NCI-H2081 treated with DMSO at 0.1 percent for 48 hours (cell line): ENCODE measurements at places on chromosomes 6 and 20.

DNA sequence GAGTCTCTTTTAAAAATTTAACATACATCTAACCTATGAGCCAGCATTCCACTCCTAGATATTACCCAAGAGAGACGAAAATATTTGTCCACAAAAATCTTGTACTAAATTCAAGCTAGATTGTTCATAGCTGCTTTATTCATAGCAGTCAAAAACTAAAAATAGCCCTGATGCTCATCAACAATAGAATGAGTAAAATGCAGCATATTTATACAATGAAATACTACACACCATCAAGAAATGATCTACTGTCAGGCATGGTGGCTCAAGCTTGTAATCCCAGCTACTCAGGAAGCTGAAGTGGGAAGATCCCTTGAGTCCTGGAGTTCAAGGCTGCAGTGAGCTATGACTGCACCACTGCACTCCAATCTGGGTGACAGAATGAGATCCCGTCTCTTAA is 22.0 kb upstream of the SRC start:
- no peak for DNase-seq

GRCh38 chr6:71621918-71622519 is 264.3 kb upstream of the RIMS1 start:
- no peak for DNase-seq

DNA sequence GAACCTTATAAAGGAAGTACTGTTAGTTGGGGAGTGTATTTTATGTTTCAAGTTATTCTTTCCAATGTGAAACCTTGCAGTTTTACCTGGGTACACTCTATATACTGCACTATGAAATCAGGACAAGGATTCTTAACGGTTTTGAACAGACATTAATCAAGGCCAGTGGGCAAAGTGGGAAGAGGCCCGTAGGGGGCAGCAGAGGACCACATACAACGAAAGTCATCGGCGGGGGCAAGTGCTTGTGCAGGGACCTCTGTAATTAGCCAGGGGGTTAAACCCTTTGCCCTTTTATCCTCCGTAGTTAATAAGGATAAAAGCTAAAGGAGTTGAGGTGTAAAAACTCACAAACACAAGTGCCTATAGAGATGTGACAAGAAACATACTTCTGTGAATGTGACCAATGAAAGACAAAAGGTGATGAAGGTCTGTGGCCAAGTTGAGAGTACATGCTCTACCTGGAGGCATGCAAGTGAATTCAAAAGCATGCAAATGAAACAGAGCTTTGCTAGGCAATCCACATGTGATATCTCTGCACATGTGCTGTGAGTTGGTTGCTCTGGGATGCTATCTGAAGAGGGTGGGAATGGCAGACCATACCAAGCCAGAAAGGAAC is 392.7 kb upstream of the MAN1A1 start:
- DNase-seq, result no peak

- no peak for DNase-seq
Measured at GRCh38 chr6:69138148-69138547, 503.1 kb downstream of the ADGRB3 start.

- no peak for DNase-seq
Measured at GRCh38 chr6:23413327-23414050, 712.5 kb upstream of the NRSN1 start.

GRCh38 chr20:10219452-10219791 is 792 bp downstream of the SNAP25 start:
- no peak for DNase-seq

GRCh38 chr20:37989601-37990295 is 43.5 kb downstream of the TTI1 start:
- no peak for DNase-seq

DNA sequence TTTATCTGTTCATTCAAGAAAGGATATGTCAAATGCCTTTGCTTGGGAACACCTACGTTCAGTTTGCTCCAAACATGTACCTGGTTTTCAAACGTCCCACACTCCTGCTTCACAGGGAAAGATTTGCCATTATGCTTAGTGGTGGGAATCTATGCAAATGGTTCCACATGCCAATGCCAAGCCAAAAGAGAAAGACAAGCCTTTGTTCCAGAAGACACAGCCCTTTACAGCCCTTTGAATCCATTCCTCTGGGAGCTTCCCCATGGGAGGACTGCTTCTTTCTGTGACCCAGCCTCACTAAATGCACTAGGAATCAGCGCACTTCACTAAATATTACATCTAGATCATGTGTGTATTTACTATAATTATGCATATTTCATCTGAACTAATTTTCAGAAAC is 619.5 kb downstream of the PRKN start:
- DNase-seq, result no peak

GRCh38 chr6:107179004-107179403 is 63.7 kb upstream of the BEND3 start:
- no peak for DNase-seq

DNA sequence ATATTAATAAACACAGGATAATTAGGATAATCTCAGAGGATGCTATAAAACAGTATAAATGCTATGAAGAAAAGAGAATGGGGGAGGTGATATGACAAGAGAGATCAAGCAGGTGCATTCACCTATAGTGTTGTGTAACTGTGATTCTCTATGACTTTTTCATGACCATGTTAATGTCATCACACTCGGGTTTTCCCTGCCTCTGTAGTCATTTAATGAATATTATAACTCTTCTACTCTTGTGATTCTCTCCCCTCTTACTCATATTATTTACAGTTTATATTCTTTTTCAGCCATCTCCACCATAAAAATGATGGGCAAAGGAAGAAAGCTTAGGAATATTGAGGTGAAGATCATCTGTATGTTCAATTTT is 106.9 kb upstream of the SGK1 start:
- DNase-seq, result no peak

DNA sequence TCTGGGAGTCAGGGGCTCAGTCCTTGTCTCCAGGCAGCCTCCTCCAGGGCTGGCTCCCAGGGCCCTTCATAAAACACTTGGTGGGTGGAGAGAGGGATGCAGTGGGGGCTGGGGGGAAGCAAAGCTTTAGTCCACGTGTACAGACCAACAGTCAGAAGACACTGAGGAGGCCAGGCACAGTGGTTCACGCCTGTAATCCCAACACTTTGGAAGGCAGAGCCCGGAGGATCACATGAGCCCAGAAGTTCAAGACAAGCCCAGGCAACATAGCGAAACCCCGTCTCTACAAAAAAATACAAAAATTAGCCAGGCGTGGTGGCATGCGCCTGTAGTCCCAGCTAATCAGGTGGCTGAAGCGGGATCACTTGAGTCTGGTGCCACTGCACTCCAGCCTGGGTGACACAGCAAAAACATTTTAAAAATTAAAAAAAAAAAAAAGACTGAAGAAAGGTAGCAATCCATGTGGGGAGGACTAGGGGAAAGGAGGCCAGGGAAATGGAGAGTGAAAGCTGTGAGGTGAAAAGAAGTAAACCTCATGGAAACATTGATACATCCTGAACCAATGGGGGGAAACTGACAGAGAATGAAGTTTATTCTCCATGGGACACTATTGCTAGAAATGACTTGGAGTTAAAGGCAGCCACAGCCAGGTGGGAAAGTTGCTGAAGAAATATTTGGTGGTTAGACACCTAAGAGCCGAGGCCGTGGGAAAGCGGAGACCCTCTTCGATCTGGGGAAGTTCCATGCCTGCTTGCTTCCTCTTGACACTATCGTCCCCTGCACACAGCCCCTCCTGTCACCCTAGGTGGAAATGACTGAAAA is 35.4 kb downstream of the PIM1 start:
- DNase-seq, result no peak

DNA sequence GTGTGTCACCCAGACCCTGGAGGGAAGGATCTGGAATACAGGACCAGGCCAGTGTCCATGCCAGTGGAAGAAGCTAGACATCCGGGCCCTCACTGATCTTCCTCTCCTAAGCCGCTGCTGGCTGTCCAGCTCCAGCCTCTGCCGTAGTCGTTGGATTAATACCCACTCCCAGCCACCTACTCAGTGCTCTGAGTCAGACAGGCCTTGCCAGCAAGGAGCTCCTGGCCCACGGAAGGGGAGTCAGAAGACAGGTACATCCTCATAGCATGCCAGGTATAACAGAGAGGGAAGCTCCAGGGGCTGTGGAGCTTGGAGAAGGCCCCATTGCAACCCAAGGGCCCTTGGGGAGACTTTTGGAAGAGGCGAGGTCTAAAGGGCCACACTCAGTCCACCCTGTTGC is 49.0 kb downstream of the STK35 start:
- no peak for DNase-seq

DNA sequence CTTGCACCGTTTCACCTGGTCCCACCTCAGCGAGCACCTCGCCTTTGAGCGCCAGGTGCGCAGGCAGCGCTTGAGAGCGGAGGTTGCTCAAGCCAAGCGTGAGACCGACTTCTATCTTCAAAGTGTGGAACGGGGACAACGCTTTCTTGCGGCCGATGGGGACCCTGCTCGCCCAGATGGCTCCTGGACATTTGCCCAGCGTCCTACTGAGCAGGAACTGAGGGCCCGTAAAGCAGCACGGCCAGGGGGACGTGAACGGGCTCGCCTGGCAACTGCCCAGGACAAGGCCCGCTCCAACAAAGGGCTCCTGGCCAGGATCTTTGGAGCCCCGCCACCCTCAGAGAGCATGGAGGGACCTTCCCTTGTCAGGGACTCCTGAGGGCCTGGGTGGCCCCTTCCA is 1.5 kb downstream of the ABT1 start:
- no peak for DNase-seq

DNA sequence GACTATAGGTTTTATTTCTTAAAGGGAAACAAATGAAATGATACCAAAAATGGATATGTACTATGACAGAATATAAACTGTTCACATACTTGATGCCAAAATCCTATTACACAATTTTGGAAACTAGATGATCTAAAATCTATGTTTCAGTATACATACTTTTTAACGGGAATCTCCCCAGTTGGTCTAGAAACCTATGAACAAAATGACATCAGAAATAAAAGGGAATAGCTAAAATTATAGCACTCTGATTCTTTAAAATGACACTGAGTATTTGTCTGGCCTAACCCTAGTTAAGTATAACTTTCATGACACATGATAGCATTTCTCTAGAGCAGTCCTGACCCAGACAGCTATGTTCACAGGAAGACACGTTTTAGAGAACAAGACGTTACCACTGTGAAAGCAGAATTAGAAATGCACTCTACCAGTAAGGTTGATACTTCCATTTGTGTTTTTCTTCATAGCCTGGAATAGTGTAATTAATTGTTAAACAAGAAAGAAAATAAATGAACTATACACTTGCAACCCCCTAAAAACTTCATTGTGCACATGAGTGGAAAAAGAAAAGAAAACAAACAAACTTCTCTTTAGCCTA is 3.3 kb downstream of the OSER1 start:
- no peak for DNase-seq

GRCh38 chr6:93751969-93752368 is 332.6 kb upstream of the EPHA7 start:
- no peak for DNase-seq

DNA sequence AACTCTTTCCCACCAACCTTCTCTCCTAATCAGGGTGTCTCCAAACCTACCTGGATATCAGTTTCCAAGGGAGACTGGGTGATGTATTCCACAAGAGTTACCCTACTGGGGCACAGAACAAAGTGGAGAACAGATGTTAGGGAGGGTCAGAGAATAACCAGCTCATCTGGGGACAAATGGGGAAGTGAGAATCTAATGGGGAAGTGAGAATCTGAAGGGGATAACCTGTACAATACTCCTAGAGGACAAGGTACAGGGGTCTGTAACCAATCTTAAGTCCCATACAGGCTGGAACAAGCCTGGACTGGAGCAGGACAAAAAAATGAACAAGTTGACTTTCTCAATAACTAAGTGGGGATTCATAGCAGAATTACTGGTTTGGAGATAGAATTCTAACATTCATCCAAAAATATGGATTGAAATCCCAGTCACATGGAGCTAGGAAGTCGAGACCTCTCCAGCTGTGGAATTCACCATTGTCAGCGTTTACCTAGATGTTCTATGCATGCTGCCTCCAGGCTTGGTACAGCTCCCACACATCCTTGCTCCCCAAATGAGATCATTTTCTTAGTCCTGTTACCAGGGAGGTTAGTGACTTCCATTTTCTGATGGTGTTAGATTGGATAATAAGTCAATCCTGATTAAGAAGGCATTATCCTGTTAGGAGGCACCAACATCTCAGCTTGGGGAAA is 214.8 kb upstream of the MOCS1 start:
- no peak for DNase-seq

DNA sequence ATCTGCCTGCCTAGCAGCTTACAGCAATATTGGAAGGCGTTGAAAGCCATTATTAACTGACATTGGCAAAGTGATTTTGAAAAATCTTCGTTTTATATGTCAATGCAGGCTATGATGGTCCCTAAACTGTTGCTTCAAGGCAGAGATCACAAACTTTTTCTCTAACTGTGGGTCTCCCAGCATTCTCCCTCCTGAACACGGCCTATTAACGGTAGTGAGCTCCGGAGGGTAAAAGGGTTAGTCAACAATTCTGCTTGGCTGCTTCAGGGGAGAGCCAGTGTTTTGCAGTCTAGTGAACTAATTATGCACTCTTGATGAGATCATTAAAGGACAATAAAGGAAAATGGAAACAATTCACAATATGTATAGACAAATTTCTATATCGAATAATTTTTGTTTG is 261.8 kb upstream of the QKI start:
- no peak for DNase-seq

- DNase-seq, result no peak
Measured at GRCh38 chr20:43744966-43745730, 18.3 kb upstream of the GTSF1L start.

GRCh38 chr20:47236639-47236900 is 119.9 kb downstream of the ZMYND8 start:
- no peak for DNase-seq

DNA sequence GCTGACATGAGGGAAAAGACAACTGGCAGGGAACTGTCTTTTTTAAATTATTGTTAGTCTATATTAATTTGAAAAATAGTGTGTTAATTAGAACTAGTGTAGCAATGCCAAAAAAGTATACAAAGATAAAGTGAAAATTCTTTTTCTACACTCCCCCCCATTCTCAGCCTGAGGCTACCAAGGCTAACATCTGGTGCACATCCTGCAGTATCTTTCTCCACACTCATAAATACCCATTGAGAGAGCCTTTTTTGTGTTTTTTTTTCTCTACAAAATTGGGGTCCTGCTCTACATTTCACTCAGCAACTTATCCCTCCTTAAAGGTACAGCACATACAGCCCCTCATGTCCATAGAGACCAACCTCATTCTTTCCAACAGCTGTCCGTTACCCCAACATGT is 20.7 kb downstream of the PREX1 start:
- no peak for DNase-seq

DNA sequence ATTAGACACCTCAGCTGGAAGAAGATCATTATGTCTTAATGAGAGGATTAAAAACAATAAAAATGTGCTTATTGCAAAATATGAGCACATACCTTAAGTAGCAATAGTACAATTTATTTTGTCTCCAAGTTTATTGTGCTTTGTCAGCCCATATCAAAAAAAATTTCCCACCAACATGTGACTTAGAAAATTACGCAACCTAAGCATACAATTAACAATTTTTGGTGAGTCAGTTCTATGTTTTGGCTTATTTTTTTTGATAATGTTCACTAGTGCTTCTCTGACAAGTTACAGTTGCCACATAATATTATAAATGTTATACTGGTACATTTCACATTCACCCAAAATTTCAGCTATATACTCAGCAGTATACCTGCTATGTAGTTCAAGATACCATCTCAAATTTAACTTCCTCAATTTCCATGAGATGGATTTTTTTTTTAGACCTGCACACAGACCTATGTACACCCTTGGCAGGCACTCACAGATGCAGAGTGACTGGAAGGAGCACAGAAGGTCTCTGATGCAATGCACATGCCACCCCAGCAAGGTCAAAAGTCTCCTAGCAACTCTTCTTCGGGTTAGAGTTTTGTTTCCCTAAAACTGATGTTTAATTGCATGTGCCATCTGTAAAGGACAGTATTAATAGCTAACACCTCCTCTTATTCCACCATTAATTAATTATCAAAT is 112.4 kb downstream of the PRKN start:
- DNase-seq, result no peak

GRCh38 chr6:14442242-14442641 is 324.7 kb downstream of the CD83 start:
- DNase-seq, result no peak
